Stomach (tissue), 19 donors: ENCODE measurements at places on chromosomes 5 and 9.

- H3K4me1 ChIP-seq = peaks cover 15% of the 10 kb centered on the region
- DNase-seq = no peak
- no peak overlapping the region for H3K27ac ChIP-seq
- H3K27me3 ChIP-seq = no peaks in the 10 kb centered on the region
- no peak overlapping the region for H3K4me3 ChIP-seq
These were observed 21.0 kb downstream of the RALGPS1 start for GRCh38 chr9:126935630-126936029.

DNA sequence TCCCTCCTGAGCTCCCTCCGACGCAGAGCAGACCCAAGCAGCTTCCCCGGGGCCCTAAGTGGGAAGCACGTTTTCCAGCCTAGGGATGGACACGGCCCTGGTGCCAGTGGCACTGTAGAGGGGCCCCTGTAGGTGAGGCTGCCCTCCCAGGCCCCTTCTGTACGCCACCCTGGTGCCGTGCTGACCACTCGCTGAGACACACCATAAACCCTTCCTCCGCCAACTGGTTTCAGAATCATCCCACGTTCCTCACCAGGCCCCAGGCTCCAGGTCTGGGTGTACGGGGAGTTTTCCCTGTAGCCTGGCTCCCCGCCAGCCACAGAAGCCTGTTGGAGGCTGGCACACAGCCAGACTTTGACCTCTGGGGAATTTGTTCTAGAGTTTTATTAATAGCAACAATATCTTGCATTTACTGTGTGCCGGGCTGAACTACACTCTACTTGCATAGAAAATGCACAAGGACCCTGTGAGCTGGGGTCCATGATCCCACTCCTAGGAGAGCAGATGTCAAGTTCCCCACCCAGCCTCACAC lies 18.2 kb upstream of the WDR38 start:
- H3K4me1 ChIP-seq = peaks cover 36% of the 10 kb centered on the region
- H3K36me3 ChIP-seq = no peaks in the 10 kb centered on the region
- peak overlapping the region; percentile 43 for H3K27ac ChIP-seq
- no peak overlapping the region for H3K4me3 ChIP-seq

- no peak for DNase-seq
- peak overlapping the region; percentile 27 for H3K27ac ChIP-seq
- H3K36me3 ChIP-seq = peaks cover 28% of the 10 kb centered on the region
- H3K4me1 ChIP-seq = peaks cover 71% of the 10 kb centered on the region
These were observed 12.1 kb downstream of the TMEM245 start for GRCh38 chr9:109107402-109108240.

GRCh38 chr5:96763026-96763425 lies 44.7 kb downstream of the ERAP1 start:
- H3K4me3 ChIP-seq = no peak overlapping the region
- H3K27me3 ChIP-seq = no peaks in the 10 kb centered on the region
- no peak for DNase-seq

GRCh38 chr5:136805466-136805865 lies 440.1 kb upstream of the TRPC7 start:
- H3K4me1 ChIP-seq = no peaks in the 10 kb centered on the region
- no peak overlapping the region for H3K4me3 ChIP-seq
- H3K27me3 ChIP-seq = no peaks in the 10 kb centered on the region
- no peak for DNase-seq

GRCh38 chr9:68775003-68775730 lies 70.1 kb downstream of the PIP5K1B start:
- DNase-seq = no peak
- H3K27me3 ChIP-seq = no peaks in the 10 kb centered on the region
- H3K4me3 ChIP-seq = no peak overlapping the region
- H3K27ac ChIP-seq = no peak overlapping the region
- H3K4me1 ChIP-seq = peaks cover 7% of the 10 kb centered on the region

GRCh38 chr9:86281593-86282076 lies 703 bp downstream of the ISCA1 start:
- peak overlapping the region; percentile 98 for H3K27ac ChIP-seq
- no peaks in the 10 kb centered on the region for H3K27me3 ChIP-seq
- H3K36me3 ChIP-seq = peaks cover 5% of the 10 kb centered on the region

GRCh38 chr9:4984171-4984620 lies 876 bp upstream of the JAK2 start:
- DNase-seq = no peak
- H3K4me3 ChIP-seq = peak overlapping the region; percentile 89
- peak overlapping the region; percentile 98 for H3K27ac ChIP-seq
- H3K4me1 ChIP-seq = peaks cover 57% of the 10 kb centered on the region

DNA sequence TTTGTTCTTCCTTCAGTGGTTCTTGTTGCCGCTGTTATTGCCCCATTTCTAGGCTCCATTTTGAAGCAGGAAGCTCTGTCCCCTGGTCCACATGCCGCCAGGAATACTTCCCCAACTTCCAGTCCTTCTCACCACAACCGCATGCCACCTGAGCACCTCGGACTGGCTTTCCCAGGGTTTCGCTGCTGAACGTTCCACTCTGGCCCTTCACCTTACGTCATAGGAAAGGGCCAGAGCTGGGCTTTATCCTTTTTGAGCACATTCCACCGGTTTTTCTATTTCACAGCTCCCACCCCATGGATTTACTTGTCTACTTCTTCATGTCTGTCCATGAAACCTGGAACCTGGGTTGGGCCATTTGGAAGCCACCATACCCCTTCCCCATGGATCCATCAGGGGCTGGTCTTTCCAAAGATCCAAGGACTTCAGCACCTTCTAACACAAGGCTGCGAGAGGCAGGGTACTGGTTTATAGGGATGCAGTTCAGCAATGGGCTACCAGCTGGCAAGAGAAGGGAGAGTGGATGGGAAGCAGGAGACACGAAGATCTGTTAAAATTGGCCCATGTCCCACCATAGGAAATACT lies 557.4 kb downstream of the BNC2 start:
- H3K27me3 ChIP-seq = no peaks in the 10 kb centered on the region
- H3K27ac ChIP-seq = no peak overlapping the region
- peaks cover 12% of the 10 kb centered on the region for H3K4me1 ChIP-seq
- no peaks in the 10 kb centered on the region for H3K36me3 ChIP-seq
- DNase-seq = no peak
- no peak overlapping the region for H3K4me3 ChIP-seq

- no peaks in the 10 kb centered on the region for H3K4me1 ChIP-seq
- no peak overlapping the region for H3K27ac ChIP-seq
- H3K4me3 ChIP-seq = no peak overlapping the region
- no peak for DNase-seq
- H3K36me3 ChIP-seq = peaks cover 16% of the 10 kb centered on the region
- no peaks in the 10 kb centered on the region for H3K27me3 ChIP-seq
These were observed 52.1 kb upstream of the KIAA1958 start for GRCh38 chr9:112434487-112434886.

- DNase-seq = no peak
- H3K4me3 ChIP-seq = no peak overlapping the region
- no peaks in the 10 kb centered on the region for H3K27me3 ChIP-seq
- H3K36me3 ChIP-seq = no peaks in the 10 kb centered on the region
- H3K27ac ChIP-seq = no peak overlapping the region
- H3K4me1 ChIP-seq = no peaks in the 10 kb centered on the region
These were observed 48.4 kb upstream of the EFNA5 start for GRCh38 chr5:107719034-107719606.

DNA sequence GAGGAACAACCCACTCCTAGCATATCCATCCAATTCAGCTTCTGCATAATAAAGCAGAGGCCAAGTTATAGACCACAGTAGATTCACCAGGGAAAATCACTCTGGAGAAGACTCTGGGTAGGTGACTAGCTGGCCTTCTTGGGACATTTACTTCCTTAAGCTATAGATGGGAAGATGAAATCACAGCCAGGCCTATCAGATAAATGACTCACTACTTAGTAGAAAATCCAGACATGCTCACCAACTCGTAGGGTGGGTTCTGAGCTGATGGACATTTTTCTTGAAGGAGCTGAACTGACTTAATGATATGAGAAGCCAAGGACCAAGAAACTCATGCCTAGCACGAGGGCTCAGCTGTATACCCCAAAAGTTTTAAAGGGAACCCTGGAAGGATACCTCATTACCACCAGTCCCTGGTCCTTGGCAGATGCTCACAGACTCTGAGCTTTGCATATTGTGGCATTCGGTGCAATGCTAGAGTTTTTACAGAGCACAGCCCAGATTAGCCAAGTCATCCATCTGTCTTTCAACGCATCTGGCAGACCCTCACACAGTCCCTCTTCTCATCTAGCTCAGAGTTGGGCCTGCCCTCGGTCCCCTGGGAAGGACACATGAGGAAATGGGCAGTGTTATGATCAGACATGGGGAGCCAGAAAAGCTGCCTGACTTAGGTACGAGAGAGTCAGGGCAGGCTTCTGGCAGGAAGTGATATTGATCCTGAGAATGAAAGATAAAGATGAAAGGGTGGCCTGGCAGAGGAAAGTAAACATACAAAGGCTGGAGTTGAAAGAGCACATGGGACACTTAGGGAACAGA lies 15.0 kb downstream of the ACSL6 start:
- no peak overlapping the region for H3K27ac ChIP-seq
- H3K4me1 ChIP-seq = peaks cover 4% of the 10 kb centered on the region
- H3K4me3 ChIP-seq = no peak overlapping the region
- no peak for DNase-seq
- no peaks in the 10 kb centered on the region for H3K36me3 ChIP-seq

DNA sequence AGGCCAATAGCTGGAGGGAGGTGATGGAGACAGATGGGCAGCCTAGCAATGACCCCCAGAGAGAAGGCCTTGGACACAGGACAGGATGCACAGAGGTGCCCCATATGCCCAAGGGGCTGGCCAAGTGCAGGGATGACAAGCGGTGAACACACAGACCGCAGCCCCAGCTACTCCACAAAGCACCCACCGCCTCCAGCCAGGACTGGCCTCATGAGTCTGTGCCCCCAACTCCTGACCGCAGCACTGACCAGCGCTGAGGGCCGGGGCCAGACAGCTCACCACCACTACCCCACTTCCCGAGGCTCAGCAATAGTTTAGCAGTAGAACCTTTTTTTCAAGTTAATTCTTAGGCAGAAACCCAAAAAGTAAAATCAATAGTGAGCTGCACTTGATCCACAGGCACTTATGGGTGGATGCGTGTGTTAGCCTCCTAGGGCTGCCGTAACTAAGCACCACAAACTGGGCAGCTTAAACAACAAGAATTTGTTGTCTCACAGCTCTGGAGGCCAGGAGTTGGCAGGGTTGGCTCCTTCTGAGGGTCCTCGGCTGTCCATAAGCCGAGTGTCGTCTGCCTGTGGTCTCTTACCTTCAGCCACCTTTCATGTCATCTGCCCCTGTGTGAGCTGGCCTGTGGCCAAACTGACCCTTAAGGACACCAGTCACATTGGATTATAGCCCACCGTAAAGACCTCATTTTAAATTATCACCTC lies 14.1 kb downstream of the ROR2 start:
- no peaks in the 10 kb centered on the region for H3K36me3 ChIP-seq
- no peak overlapping the region for H3K4me3 ChIP-seq
- peaks cover 8% of the 10 kb centered on the region for H3K4me1 ChIP-seq
- peak; percentile 20 for DNase-seq
- peak overlapping the region; percentile 11 for H3K27ac ChIP-seq

DNA sequence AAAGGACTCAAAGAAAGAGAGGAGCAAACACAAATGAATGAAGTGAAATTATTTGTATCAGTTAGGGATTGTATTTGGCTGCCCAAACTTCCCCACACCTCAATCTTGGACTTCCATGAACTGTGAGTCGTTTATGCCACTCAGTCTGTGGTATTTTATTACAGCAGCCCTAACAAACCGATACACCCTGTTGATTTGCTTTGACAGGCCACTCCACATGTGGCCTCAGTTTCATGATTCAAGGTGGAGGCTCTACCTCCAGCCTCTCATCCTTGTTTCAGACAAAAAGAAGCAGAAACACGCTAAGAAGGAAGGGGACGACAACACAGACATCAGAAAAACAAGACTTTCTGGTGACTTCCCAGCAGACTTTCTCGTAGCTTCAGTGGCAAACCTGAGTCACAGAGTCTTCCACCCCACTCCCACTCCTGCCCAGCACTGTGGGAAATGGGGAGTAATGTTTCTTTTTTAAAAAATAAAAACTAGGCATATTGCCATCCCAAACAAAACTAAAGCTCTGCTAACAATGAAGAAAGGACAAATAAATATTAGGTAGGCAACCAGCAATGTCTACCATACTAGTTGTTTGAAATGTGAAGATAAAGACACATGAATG lies 52.2 kb upstream of the ABCA1 start:
- no peak for DNase-seq
- H3K4me1 ChIP-seq = peaks cover 3% of the 10 kb centered on the region
- H3K4me3 ChIP-seq = no peak overlapping the region
- no peak overlapping the region for H3K27ac ChIP-seq
- H3K36me3 ChIP-seq = no peaks in the 10 kb centered on the region

- no peak for DNase-seq
- no peak overlapping the region for H3K4me3 ChIP-seq
- no peaks in the 10 kb centered on the region for H3K36me3 ChIP-seq
- H3K27me3 ChIP-seq = no peaks in the 10 kb centered on the region
These were observed 80.8 kb upstream of the RNU6ATAC start for GRCh38 chr9:134245179-134245578.

- peaks cover 80% of the 10 kb centered on the region for H3K36me3 ChIP-seq
- H3K4me1 ChIP-seq = peaks cover 17% of the 10 kb centered on the region
- DNase-seq = peak; percentile 34
- H3K27ac ChIP-seq = no peak overlapping the region
These were observed 5.8 kb upstream of the POMT1 start for GRCh38 chr9:131496844-131497405.

- H3K36me3 ChIP-seq = no peaks in the 10 kb centered on the region
- H3K27me3 ChIP-seq = no peaks in the 10 kb centered on the region
- no peak for DNase-seq
- peaks cover 89% of the 10 kb centered on the region for H3K4me1 ChIP-seq
These were observed 52.5 kb downstream of the NR3C1 start for GRCh38 chr5:143350751-143351602.

DNA sequence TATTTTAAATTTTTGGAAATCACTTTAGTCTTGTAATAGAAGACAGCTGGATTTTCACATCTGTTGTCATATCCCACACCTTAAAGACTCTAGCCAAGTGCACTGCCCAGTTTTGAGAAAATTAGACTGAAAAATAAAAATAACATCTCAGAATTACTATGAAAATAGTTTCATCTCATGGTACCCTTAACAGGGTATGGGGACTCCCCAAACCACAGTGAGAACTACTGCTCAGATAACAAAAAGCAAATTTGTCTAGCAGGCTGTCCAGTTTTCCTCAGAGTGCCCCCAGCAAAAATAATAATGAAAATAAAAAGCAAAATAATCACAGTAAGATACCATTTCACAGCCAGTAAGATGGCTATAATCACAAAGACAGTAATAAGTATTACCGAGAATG lies 6.5 kb downstream of the UBQLN1 start:
- no peak overlapping the region for H3K27ac ChIP-seq
- H3K4me3 ChIP-seq = no peak overlapping the region
- H3K27me3 ChIP-seq = no peaks in the 10 kb centered on the region
- DNase-seq = no peak
- no peaks in the 10 kb centered on the region for H3K36me3 ChIP-seq

- no peaks in the 10 kb centered on the region for H3K4me1 ChIP-seq
- no peaks in the 10 kb centered on the region for H3K27me3 ChIP-seq
- DNase-seq = no peak
These were observed 79.7 kb downstream of the TSPAN17 start for GRCh38 chr5:176726746-176727527.

GRCh38 chr5:85049020-85049419 lies 664.3 kb upstream of the EDIL3 start:
- H3K27ac ChIP-seq = no peak overlapping the region
- H3K4me3 ChIP-seq = no peak overlapping the region
- peak; percentile 18 for DNase-seq
- no peaks in the 10 kb centered on the region for H3K36me3 ChIP-seq
- no peaks in the 10 kb centered on the region for H3K27me3 ChIP-seq
